ENCODE measurements at places on chromosomes 6 and 20. TPM values are rescaled to one million over a fixed set of nuclear protein-coding genes. Genes with fewer than 3 reads are reported as not detected.

GRCh38 chr6:36593569-36594028 is 563 bp upstream of the SRSF3 start:
- no peak for DNase-seq

Gene FAM83C
- total RNA-seq: not detected

DNA sequence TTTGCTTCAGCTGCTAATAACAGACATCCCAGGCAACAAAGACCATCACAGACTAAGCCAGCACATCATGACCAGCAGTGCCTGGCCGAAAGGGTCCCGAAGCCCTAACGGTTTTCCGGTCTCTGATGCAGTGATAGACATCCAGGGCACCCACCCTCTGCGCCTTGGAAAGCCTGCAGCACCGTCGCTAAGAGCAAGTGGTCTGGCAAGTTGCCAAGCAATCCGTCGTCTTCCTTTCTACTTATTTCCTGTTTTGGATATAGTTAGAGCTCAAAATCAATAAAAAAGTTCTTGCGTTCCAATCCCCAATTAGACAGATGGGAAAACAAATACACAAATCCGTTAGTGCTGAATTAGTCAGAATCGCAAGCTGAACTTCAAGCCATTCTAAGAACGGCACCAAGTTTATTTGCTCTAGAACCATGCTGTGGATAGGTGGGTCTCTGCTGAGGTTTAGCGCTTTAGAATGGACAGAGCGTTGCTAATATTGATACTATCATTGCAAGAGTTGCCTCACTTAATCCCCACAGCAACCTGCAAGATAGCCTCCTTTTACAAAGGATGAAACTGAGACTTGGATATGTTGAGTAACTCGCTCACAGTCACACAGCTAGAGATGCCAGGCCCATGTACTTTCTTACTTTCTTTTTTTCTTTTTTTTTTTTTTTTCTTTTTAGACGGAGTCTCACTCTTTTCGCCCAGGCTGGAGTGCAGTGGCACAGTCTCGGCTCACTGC is 163.3 kb upstream of the SNX9 start:
- no peak for DNase-seq

Gene HSPA12B
- 7.9 TPM for total RNA-seq

GRCh38 chr20:51456511-51457509 is 85.7 kb downstream of the NFATC2 start:
- DNase-seq: peak; percentile 98

DNA sequence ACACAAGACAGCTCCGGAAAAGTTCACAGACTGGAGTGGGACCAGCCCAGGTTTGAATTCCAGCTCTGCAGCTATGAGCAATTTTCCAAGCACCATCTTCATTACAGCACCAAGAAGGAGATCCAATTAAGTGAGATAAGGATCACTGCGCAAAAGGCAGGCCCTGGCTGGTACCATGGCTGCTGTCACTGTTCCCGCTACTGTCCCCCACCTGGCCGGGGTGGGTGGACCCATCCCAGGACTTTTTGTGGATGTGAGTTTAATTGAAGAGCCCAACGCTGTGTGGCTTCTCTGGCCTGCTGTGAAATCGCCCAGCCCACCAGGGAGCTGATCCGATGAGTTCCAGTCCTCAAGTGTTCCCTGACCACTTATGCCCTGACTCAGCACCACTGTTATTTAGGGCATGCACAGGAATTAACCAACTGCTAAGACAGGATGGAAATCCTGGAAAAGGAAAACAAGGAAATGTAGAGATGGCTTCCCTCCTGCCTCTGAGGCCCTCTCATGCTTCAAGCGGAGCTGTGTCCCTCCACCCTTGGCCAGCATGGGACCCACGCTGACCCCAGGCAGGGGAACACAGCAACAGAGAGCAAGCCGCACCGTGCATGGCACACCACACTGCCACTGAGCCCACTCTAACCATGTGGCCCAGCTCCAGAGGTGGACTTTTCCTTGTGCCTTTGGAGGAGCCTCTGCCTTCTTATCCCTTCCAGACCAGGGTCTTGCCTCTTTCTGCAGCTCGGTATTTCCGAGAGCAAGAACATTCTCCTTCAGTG is 150.0 kb upstream of the CST7 start:
- no peak for DNase-seq

GRCh38 chr20:49916146-49917002 is 1.0 kb upstream of the SPATA2 start:
- DNase-seq: no peak

Gene DBNDD2
- 176 TPM for total RNA-seq

DNA sequence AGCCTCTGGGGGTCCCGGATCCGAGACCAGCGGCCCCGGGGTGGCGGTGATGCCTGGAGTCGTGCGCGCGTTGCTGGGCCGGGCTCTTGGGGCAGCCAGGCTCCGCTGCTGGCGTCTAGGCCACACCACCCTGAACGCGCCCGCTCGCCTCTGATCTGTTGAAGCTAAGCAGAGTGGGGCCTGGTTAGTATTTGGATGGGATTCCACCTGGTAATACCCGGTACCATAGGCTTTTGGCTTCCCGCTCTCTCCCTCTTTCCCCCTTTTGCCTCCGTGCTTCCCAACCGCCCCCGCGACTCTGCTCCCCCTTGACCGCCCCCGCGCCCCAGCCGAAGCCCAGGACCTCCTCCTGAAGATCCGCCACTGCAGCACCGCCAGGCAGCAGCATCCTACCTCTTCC is 1383.5 kb upstream of the DEFB115 start:
- peak; percentile 85 for DNase-seq

- DNase-seq: no peak
These were observed 45.5 kb upstream of the ENTPD6 start for GRCh38 chr20:25150016-25150415.

- no peak for DNase-seq
These were observed 376.9 kb downstream of the PHF3 start for GRCh38 chr6:64012351-64013001.

DNA sequence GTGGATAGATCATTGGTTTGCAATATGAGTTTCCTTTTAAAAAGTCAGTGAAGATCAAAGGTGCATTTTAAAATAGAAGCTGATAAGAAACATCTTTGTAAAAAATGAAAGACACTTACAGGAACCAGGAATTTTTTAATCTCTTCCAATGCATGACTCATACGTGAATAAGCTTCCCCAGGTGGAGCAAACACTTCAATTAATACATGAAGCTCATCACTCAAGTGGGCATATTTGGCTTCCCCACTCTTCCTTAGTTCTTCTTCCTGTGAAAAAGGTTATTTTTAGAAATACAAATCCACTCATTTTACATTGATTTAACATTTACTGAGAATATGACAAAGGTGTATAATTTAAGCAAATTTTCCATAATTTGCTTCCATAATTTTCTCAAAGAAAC is 308.1 kb downstream of the KHDRBS2 start:
- DNase-seq: no peak

DNA sequence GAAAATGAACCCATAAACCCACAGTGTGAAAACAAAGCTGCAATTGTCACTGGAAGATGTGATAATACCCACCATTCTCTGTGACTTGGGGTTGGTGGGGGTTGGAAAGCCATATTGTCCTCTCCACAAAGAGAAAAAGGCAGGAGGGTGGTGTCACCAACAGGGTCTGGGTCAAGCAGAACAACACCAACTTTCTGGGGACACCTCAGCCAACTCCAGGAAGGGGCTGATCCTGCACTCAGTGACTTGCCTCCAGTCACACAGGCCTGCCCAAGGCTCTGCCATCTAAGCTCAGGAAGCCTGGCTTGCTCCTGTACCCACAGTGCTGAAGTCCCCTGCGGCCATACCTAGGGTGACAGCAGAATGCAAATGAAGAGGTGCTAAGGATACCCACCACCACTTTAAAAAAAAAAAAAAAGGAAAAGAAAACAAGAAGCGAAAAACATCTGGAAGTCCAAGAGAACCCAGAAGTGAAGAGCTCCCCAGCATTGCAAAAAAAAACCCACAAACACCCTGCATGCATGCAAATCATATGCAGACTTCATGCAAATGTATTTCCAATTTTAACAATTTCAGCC is 110.6 kb downstream of the PREX1 start:
- DNase-seq: no peak
